Fibroblast of skin of right quadriceps (primary cell): ENCODE measurements at places on chromosomes 5 and 9.

DNA sequence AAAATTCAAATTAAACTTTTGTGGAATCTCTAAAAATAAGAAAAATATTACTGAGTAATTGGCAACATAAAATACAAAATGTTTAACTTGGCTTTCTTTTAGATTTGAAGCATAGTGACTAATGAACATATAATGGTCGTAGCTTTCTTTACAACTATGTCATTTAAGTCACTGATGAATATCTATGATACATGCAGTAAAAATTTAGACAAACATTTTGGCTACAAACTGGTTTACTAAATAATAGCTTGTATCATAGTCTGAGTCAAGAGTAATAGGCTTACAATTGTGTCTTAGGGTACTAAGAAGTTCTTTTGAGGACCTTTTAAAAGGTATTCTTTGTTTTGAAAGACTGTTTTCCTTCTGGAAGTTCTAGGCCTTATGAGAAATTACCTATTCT is 2.0 kb upstream of the APC start:
- peak; percentile 70 for DNase-seq

DNA sequence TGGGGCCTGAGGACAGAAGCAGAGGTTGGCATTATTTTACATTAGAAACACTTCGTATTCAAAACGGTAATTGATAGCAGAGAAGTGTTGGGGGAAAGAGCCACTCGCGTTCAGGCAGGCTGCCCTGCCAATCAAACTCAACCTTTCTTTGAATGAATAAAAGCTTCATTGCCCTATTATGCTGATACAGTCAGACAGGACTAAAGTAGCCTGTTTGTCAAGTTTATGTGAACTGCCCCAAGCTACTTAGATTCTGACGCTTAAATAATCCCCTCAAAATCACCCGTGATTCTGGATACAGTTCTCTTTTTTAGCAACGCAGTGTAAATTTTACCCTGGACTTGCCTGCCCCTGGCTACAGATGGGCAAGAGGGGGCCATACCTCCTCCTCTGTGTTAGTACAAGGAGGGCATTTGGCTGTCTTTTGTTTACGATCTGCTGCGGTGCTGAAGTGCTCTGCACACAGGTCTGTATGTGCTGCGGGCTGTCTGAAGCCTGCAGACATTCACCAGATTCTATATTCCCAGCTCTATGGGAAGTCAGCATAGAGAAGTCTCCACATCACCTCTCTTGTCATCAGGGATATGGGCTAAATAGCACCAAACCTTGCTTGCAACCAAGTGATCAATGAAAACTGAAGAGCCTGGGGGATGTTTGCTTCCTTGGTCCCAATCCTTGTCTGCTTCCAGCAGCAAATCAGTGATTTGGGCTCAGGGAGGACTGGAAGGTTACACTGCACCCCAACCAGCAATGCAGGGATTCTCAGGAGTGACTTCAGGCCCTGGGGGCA is 218.4 kb downstream of the EBF1 start:
- no peak for DNase-seq

DNA sequence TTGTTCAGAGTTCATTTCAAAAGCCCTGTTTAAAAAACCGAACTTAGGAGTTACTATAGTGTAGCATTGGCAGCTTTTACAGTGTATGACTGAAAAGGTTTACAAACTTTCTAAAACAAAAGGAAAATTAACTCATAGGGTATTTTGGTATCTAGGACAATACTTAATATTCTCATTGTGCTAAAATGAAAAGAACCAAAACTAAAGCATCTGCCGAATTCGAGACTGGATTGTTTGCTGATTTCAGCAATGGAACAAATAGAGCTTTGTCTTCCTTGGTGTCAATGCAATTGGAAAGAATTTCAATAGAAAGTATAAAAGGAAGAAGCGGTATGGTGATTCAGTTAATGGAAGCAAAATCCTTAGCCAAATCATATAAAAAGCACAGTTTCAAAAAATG is 254.1 kb downstream of the SLF1 start:
- DNase-seq = no peak

GRCh38 chr5:118558871-118559270 is 429.5 kb downstream of the DTWD2 start:
- DNase-seq = peak; percentile 57

GRCh38 chr5:174807471-174807870 is 83.1 kb downstream of the MSX2 start:
- DNase-seq = peak; percentile 72

GRCh38 chr9:111978616-111979015 is 82.0 kb downstream of the UGCG start:
- DNase-seq = no peak

GRCh38 chr5:173598686-173599085 is 17.8 kb downstream of the BOD1 start:
- DNase-seq = no peak

DNA sequence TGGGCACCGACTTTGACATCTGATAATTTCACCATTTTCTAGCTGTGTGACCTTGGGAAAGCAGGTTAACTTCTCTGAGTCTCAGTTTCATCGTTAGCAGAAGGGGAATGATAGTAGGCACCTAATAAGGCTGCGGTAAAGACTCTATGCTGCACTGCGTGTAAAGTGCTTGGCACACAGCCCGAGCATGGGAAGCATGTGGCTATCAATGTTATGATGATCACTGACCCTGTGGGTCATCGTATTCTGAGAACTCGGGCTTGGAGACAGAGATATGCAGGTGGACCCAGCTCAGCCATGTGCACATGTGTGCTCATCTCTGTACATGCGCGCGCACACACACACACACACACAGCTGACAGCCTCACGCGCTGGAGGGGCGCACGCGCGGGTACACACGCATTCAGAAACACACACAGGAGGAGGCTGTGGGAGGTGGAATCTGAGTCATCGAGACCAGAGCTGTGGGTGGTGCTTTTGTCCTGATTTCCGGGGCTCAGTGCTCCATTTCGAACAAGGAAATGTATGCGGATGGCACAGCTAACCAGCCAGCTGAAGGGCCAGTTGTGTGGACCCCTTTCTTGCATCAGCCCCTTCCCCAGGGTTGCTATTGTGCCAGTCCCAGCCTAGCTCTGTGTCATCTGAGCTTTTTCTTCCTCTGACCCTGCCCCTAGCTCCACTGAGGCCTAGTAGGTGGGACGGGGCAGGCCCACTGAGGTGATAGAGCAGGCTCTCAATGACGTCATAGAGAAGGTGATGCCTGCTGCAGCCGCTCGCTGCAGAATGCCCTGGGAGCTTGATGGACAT is 11.1 kb upstream of the ARAP3 start:
- peak; percentile 33 for DNase-seq

- no peak for DNase-seq
These were observed 86.0 kb downstream of the PRDM6 start for GRCh38 chr5:123174916-123175481.

GRCh38 chr5:133034064-133034463 is 7.7 kb upstream of the ZCCHC10 start:
- no peak for DNase-seq

DNA sequence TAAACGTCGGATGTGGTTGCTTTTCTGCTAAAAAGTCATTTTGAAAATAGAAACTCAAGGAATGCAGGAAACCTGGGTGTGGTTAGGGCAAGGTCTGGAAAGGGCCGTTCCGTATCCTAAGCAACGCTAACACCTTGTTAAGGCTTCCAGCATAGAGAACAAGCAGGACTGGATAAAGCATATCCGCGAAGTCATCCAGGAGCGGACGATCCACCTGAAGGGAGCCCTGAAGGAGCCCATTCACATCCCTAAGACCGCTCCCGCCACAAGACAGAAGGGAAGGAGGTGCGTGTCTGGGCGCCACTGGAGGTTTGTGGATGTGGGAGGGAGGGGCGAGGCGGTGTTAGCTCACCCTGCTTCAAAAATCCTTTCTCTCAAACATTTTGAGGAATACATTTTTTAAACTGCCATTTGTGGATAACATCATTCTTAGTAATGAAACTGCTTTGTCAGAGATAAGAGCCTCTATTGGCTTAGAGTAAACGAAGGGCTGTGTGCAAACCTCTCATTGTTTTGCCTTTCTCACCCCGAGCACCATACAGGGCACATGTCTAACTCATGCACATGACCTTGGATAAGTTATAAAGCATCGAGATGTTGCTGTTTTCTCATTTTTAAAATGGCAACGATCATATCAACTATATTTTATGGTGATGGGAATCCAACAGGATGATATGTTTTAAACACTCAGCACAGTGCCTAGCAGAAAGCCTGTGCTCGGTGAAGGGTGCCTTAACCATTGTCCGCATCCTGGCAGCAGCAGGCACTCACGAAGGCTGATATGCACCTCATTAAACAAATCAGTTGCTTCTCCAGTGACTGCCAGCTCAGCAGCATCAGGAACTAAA is 175.7 kb upstream of the OTULINL start:
- no peak for DNase-seq

DNA sequence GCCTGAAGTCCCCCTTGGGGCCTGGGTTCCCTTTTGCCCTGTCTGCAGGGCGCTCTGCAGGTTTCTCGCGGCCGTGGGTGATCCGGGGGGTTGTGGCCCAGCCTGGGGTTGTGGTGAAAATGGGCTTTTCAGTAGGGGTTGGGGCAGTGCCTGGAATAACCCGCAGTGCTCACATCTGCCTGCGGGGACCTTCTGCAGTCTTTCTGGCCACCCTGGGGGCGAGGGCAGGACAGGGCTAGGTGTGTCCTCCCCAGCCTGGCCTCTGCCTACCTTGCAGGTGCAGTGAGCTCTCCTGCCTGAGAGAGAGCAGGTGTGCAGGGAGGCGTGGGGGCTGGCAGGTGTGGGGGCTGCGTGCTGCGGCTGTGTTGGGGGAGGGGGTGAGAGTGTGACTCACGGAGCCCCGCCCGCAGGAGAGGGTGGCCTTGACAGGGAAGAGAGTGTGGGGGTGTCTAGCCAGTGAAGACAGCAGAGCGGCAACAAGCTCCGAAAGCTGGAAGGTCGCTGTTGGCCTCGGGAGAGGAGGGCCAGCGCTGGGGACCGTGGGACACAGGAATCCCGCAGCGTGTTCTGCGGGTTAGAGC is 131.4 kb downstream of the MRPL36 start:
- no peak for DNase-seq

DNA sequence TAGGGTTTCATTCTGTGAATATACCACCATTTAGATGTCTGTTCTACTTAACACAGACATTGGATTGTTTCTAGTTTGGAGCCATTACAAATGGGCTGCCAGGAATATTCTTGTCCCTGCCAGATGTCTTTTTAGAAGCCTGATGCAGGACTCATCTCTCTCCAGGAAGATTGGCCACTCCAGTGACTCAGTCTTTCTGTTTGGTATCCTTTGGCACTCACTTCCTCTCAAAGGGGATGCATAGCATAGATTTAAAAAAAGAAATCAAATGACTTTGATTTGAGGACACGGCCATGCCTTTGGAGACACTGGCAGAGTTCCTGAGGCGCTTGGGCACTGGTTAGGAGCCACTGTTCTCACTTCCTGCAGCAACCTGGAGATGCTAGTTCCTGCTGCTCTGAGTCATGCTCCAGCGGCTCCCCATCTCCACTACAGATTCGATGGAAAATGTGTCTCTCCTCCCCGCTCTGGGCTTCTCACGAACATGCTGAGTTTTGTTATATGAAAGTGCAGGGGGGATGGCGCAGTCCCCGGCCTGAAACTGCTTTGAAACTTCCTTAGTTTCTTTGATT is 3.5 kb upstream of the ZNF366 start:
- DNase-seq = peak; percentile 88

GRCh38 chr9:120369608-120370220 is 210.3 kb downstream of the CDK5RAP2 start:
- peak; percentile 68 for DNase-seq

DNA sequence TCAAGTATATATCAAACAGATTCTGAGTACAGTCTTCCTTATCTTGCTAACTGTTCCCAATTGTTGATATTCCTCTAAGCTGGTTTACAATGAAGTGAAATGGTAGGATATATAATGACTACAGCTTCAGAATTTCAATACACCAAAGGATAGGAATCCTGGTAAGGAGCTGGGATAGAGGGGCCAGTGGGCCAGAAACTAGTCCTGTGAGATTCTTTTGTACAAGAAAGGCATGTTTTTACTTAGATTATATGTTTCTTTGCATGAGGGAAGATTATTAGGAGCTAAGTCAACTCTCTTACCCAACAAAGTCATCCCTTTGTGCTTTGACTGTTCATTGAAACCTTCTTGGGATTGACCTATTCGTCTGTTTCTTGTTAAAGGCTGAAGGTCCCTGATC is 435.7 kb downstream of the PLK2 start:
- no peak for DNase-seq

DNA sequence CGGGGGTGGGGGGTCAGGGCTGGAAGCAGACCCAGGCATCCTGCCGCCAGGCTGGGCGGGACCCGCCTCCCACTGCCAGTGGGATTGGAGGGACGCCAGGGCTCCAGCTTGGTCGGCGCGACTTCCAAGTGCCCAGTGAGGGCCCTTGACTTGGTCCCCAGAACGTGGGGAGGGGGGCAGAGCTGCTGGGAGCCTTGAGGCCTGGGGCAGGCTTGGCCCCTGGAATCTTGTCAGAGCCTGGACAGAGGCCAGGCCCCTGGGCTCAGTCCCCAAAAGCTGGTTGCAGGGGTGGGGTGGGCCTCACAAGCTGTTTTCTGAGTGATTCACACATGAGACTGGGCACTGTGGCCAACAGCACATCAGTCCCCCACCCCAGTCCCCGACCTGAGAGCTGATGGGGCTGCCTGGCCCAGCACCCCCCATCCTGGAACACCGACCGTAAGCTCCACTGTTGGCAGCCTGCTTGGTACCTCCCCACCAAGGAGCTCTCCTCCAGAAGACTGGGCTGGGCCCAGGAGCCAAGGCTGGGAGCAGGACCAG is 526 bp downstream of the CLIC3 start:
- DNase-seq = peak; percentile 26

DNA sequence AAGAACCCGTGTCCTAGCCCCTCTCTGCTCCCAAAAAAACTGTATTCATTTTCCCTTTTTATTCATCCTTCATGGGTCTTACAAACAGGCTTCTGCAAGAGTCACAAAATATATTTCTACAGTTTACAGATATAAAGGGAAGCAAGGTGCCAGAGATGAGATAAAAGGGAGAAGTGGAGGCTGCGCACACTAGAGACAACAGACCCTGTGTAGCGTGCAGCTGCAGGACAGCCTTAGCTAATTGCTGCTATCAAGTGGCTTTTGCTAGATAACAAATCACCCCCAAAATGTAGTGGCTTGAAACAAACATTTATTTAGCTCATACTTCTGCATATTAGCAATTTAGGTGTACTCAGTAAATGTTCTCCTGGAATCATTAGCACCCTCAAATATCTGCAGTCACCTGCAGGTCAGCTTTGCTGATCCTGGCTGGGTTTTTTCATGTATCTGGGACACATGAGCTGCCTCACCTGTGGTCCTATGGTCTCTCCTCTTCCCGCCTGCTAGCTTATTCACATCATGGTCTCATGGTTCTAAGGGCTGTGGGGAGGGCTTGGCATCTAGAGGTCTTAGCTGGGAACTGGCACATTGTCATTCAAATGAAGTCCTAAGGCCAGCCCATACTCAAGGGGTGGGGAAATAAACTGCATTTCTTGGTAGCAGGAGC is 29.4 kb downstream of the ARHGEF37 start:
- DNase-seq = no peak

GRCh38 chr5:68257210-68257609 is 41.7 kb downstream of the PIK3R1 start:
- no peak for DNase-seq

GRCh38 chr5:25020454-25020853 is 375.7 kb upstream of the CDH10 start:
- no peak for DNase-seq

GRCh38 chr5:172348084-172348483 is 64.5 kb upstream of the UBTD2 start:
- no peak for DNase-seq

- DNase-seq = no peak
These were observed 106.4 kb downstream of the CACNA1B start for GRCh38 chr9:137984005-137984404.
